ENCODE measurements at places on chromosomes 11 and 22. TPM values are rescaled to one million over a fixed set of nuclear protein-coding genes. Genes with fewer than 3 reads are reported as not detected.

ARHGEF17 gene
- total RNA-seq = 11.6 TPM

ADORA2A gene
- not detected for total RNA-seq

MRPL17 gene
- total RNA-seq = 58.1 TPM

TTC12 gene
- 20.7 TPM for total RNA-seq

KCNQ1 gene
- total RNA-seq = 1.6 TPM

SLC17A6 gene
- not detected for total RNA-seq

JRKL gene
- 4.6 TPM for total RNA-seq

NOL12 gene
- total RNA-seq = 25.3 TPM

APOA1 gene
- total RNA-seq = not detected

PARVA gene
- total RNA-seq = 12.1 TPM

All from airway epithelial cell (primary cell).